ENCODE measurements at places on chromosomes 5 and 9.

DNA sequence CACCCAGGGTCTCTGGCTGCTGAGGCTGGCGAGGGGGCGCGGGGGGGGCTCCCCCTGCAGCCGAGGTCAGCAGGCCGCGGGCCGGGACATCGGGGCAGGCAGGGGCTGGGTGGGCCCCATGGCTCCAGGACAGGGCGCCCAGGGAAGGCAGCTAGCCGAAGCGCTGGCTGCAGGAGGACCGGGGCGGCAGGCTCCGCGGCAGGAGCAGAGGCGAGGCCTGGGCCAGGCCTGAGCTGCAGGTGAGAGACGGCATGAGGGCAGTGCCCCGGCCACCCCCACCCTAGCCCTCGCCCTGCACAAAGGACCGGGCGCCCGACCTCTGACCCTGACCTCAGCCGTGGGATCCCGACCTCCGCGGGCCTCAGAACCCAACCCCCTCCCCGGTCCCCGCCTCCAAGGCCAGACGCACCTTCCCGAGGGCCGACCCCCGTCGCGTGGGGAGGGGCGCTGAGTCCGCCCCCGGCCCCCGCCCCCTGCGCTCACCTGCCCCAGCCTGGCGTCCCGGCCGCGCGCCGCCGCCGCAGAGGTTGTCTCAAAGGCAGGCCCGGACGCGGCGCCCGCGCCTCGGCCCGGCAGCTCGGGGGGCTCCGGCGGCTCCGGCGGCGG is 431 bp downstream of the RNF208 start:
- no peak for DNase-seq

GRCh38 chr5:97136475-97136874 is 5.9 kb downstream of the LIX1 start:
- no peak for DNase-seq

GRCh38 chr5:122354293-122354692 is 42.3 kb downstream of the SNCAIP start:
- DNase-seq = no peak

DNA sequence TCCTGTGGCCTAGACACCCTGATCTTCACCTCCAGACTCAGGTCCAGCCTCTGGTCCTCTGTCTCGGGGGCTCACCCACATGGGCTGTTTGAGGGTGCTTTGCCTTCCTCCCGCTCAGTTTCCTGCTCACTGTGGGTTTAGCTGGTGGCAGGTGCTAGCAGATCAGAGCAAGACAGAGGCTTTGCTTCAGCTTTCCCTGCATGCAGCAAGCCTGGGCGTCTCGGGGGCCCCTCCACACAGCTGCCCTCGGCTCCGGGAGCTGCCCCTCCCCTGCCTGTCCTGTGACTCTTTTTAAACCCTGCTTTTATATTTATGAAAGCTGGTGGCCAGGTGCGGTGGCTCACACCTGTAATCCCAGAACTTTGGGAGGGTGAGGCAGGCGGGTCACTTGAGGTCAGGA is 14.6 kb downstream of the MRPL36 start:
- no peak for DNase-seq

Data from nucleus accumbens (tissue), 56 donors.